SHP77 treated with DMSO at 0.1 percent for 48 hours (cell line): ENCODE measurements at places on chromosomes 4 and X.

GRCh38 chr4:55868581-55869090 lies 15.2 kb downstream of the EXOC1 start:
- DNase-seq: no peak

DNA sequence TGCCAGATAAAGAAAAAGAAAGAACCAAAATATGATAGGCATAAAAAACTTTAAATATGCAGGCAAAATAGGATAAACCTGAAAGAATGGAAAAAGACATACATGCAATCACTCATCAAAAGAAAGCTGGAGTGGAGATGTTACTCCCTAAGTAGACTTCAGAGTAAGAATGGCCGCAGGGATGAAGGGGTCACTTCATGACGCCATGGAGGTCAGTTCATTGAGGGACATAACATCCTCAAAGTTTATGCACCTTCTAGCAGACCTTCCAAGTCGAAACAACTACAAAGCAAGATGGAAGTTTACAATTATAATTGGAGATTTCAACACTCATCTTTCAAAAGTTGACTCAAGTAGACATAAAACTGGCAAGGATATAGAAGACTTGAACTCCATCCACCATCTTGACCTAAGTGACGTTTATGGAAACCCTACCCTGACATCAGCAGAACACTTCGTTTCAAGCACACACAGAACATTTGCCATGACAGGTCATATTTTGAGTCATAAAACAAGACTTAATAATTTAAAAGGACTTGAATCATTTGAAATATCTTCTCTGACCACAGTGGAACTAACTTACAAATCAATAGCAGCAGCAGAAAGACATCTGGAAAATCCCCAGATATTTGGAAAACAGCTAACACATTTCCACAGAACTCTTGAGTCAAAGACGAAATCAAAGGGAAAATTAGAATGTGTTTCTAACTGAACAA lies 106.0 kb upstream of the LRPAP1 start:
- DNase-seq: no peak

DNA sequence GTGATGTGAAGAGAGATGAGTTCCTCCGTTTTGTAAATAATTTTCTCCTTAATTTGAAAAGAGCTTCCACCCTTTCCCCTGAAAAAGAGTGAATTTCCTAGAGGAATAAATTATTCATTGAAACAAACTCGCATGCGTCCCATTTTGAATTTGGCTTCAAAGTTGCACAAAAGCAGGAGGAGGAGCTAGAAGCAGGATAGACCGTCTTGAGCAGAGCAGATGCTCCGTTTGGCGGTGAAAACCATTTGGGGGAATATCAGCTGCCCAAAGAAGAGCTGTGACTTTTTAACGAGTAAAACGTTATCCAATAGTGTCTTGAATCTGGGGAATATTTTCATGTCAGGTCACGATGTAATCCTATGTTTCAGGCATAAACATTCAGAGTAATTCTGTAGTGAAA lies 42.0 kb downstream of the FAM149A start:
- DNase-seq: no peak

- no peak for DNase-seq
Measured at GRCh38 chr4:38489011-38489861, 174.8 kb upstream of the KLF3 start.

GRCh38 chr4:33959519-33959918 lies 2284.8 kb downstream of the ARAP2 start:
- DNase-seq: no peak

- no peak for DNase-seq
Measured at GRCh38 chrX:104343428-104344129, 88.8 kb upstream of the ESX1 start.
